Stimulated activated CD8-positive, alpha-beta memory T cell treated with anti-CD3 and anti-CD28 coated beads, Interleukin-4, amount 100 ng/mL, for 4 hours (primary cell): ENCODE measurements at places on chromosomes 3 and 15.
A peak's percentile ranks its signal among the peaks of the same experiment; 100 is the strongest.

DNA sequence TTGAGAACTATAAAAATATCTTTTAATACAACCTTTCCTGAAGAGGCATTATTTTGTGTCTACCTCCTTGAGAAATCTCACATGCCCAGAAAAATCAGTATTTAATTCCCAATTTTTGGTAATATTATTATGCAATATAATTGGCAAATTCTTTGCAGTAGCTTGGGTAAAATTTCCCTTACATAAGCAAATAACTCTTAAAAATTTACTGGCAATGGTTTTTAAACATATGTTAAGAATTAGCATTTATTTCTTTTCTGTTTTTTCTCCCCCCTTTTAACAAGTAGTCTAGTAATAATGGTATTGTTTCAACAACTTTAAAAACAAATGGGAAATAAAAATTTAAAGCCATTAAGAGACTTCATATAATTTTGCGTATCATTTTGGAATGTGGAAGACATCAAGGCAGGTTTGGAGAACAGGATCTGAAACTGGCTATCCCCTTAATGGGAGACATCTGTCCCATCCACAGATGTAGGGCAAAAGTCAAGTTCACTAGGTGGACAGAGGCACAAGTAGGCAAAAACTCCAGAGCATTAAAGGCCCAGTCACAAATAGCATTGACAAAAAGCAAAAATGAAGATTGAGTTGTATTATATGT, 89.6 kb upstream of the AADACL2 start:
- no peak for DNase-seq

GRCh38 chr3:106367496-106367895, 498.7 kb upstream of the CBLB start:
- DNase-seq: no peak

- no peak for DNase-seq
These were observed 291.7 kb downstream of the SUCLG2 start for GRCh38 chr3:67362686-67363085.

DNA sequence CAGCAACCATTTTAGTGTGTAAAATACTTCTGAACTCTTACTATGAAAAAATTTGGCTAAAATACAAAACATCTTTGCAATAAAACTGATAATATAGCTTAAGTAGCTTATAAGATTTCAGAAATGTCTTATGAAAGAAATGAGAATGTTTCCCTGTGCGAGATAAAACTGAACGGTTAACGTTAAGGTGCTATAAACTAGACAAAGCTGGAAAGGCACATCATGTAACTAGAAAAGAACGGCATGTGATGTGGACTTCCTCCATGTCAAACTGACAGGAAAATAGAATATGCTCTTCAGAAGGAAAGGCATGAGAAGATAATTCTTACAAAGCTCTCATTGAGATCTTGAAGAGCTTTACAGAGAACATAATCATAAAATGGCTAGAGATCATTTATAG, 36.5 kb downstream of the NCK1 start:
- no peak for DNase-seq

- DNase-seq: no peak
These were observed 24.7 kb upstream of the SPRED1 start for GRCh38 chr15:38227941-38228340.

DNA sequence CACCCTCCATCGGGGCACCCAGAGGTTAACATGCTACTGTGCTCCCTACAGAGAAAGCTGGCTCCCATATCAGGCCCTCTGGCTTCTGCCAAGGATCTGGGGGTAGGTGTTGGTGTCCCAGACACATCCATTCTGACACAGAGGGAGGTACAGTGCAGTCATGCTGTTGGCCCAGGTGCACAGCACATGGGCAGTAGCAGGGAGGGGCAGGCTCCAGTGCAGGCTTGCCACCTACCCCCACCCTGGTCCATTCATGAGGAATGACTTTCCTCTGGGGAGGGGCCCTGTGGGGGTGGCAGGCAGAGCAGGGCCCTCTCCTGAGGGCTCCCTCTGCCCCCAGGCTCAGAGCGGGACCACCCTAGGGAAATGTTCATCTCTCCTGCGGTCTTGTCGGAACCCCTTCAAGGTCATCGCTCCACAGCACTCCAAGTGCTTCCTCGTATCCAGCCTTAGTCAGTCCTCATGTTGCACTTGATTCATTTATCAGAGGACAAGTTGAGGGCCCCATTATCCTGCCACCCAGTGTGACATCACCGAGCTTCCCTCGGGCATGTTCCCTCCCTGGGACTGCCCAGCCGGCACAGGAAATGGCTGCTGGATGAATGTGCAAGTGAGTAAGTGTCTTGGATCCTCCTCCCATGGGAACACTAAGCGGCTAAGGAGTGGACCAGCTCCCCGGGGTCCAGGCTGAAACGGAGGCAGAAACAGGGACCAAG, 10.0 kb downstream of the DUSP7 start:
- DNase-seq: no peak

- no peak for DNase-seq
These were observed 330.8 kb downstream of the TIGIT start for GRCh38 chr3:114624571-114625181.

GRCh38 chr15:63698692-63699091, 101.5 kb downstream of the FBXL22 start:
- DNase-seq: no peak

DNA sequence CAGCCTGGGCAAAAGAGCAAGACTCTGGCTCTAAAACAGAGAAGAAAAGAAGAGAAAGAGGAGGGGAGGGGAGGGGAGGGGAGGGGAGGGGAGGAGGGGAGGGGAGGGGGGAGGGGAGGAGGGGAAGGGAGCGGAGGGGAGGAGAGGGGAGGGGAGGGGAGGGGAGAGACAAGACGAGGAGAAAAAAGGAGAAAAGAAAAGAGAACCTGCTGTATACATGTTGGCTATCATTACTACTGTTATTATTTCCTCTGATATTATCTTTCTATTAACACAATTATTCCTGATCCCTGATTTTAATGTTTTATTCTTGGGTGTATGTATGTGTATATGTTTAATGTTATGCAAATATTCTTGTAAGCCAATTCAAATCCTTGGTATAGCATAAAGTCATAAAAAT, 46.9 kb downstream of the PLD1 start:
- no peak for DNase-seq

GRCh38 chr3:23161308-23161707, 41.8 kb upstream of the UBE2E2 start:
- no peak for DNase-seq

- no peak for DNase-seq
These were observed 45.2 kb upstream of the PFN2 start for GRCh38 chr3:150015901-150016300.

DNA sequence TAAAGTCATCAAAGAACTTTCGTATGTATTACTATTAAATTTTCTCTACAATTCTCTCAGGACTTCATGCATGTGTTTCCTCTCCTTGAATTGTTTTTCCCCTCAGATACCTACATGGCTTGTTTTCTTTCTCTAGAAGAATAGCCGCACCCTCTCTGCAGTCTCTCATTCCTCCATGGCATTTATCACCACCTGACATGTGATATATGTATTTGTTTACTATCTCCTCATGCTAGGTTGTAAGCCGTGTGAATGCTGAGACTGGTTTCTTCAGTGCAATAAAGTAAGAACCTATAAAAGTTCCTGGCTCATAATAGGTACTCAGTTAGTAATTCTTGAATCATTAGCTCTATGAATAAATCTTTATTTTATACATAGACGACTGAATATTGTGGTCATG, 149.2 kb downstream of the CNTN4 start:
- DNase-seq: no peak

- DNase-seq: no peak
These were observed 12.6 kb upstream of the VIPR1 start for GRCh38 chr3:42489937-42490227.

- no peak for DNase-seq
These were observed 222.7 kb downstream of the XXYLT1 start for GRCh38 chr3:195048059-195048905.

DNA sequence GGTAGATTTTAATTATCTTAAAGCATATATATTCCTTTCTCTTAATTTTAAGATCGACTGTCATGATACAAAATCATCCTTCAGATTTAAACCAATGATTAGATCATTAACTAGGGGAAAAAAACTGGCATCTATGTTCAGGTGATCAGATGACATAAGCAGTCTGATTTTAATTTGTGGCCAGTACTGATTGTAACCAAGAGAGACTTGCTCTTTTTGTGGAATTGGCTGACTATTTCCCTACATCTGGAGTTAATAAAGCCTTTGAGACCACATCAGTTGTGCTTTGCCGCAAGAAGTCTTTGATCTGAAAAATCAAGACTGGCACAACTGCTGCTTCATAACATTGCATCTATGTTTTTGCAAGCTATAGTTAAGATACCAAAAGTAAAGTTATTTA, 148.4 kb upstream of the CGNL1 start:
- no peak for DNase-seq

DNA sequence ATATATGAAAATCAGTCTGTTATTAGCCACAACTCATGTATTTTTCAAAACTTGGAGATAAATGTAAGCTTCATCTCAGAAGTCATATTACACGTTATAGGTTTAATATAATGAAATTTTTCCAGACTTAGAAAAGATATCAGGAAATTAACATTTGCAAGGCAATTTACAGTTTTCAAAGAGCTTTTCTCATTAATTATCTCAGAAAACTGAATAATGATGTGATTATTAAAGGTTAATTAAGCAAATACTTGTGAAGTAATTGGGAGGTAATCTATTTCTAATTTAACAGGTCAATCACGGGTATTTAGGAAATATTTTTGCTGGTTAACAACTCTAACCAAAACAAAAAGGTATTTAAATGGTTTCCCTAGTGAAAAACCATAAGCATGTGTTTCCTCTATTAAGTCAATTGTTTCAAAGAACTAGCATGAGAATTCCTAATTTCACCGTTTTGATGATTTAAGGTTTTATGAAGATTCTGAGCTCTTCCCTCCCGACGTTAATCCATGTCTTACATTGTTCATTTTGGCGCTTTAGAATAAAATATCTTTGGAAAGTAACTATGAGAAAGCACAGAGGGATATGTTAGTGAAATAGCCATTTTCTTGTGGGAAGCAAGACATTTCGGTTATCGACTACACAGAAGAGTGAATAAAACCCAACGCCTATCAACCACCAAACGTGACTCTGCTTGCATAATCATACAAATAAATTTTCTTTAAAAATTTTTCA, 1.5 kb upstream of the NEO1 start:
- DNase-seq: no peak

DNA sequence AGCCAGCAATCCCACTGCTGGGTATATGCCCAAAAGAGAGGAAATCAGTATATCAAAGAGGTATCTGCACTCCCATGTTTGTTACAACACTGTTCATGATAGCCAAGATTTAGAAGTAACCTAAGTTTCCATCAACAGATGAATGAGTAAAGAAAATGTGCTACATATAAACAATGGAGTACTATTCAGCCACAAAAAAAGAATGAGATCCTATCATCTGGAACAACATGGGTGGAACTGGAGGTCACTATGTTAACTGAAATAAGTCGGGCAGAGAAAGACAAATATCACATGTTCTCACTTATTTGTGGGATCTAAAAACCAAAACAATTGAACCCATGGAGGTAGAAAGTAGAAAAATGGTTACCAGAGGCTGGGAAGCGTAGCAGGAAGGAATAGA, 108.2 kb downstream of the TBC1D5 start:
- no peak for DNase-seq

- DNase-seq: no peak
These were observed 9.3 kb upstream of the MAGI1 start for GRCh38 chr3:66048051-66048395.

DNA sequence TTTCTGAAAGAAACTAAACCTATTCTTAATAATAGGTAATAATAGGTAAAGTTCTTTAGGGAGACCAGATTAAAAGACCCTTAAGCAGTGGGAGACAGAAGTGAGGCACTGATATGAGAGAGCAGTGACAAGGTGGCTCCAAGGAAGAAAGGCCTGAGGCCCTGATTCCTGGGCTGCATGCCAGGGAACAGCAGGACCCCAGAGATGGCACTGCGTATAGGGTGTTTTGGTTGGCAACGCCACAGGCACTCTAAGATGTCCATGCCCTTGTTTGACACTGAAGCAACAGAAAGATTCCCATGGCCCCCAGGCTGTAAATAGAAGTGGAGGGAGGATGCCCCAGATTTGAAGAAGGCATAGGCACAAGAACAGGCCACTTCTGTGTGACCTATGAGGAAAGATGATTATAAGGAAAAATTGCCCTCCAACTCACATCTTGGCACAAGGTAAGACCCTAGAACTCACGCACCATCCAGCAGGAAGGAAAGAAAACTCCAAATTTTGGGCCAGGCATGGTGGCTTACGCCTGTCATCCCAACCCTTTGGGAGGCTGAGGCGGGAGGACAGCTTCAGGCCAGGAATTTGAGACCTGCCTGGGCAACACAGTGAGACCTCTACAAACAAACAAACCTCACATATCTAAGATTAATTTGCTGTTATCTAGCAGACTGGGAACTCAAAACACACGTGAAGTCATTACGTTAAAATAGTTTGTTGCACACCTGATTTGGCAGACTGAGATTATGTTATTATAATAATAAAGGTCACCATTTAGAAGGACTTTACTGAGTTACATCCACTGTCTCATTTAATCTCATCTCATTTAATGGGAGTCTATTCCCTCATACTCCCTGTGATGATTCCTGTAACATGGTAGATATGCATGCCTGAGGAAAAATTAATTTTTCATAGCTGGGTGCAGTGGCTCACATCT, 10.5 kb upstream of the BLM start:
- DNase-seq: no peak

GRCh38 chr15:39934397-39935071, 619 bp downstream of the EIF2AK4 start:
- no peak for DNase-seq

DNA sequence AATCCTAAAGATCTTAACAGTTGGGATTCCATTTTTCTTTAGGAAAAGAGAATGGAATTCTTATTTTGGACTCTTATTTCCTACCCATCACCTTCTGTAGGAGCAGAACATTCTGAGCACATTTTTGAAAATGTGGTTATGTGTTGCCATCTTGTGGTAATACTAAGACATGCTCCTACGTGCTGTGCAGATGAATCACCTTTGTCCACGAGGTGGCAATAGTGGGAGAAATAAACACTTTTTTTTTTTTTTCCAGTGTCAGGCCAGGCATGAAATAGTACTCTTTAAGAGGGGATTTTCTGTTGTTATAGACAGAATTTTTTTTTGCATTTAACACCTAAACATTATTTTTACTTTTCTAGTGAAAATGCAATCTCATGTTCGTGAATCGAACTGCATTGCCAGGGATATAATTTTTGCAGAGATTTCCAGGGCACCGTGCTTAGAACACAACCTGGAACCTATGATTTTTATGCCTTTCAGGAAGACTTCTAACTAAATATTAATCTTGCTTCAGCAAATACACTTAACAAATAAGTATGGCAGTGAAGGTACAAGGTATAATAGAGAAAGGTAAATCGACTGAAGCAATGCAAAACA, 196.6 kb downstream of the GAP43 start:
- DNase-seq: peak; percentile 11

- DNase-seq: no peak
These were observed 47.5 kb downstream of the RAB11A start for GRCh38 chr15:65916664-65917406.

DNA sequence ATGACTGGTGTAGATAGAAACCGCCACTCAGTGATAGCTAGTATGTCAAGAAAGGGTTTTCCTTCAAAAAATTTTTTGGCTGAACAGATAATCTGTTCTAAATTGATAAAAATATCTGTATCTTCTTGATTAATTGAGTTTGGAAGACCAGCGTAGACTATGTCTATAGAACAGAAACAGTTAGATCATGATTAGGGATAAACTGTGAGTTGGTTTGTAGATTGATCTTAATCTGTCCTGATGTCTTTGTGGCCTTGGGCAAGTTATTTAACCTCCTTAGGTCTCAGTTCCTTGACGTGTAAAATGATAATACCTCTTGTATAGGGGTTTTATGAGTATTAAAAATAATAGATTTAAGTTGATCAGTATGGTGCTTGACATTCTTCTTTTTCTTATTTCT, 4.7 kb downstream of the NFKBIZ start:
- DNase-seq: no peak
